ENCODE measurements at places on chromosomes 2 and 18. TPM values are rescaled to one million over a fixed set of nuclear protein-coding genes. Genes with fewer than 3 reads are reported as not detected.

The POTEI gene
- total RNA-seq, result 0.10 TPM

- DNase-seq, result no peak
Observed at GRCh38 chr18:33854086-33854826, 276.2 kb downstream of the ASXL3 start.

DNA sequence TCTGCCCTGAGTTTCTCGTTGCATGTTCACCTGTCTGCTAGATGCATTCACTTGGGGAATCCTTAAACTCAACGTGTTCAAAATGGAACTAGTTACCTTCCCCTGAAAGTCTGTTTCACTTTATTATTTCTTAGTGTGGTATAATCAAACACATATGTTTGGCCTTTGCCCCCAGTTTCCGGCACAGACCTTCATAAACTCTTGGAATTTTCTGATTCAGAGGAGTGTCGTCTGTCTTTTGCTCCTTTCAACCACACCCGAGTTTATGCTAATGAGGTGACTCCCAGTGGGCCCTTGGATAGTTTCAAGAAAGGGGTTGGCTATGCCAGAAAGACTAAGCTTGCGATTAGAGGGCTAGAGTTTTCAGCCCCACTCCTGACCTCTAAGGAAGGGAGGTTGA, 198.9 kb downstream of the CDCA7 start:
- peak; percentile 70 for DNase-seq

DNA sequence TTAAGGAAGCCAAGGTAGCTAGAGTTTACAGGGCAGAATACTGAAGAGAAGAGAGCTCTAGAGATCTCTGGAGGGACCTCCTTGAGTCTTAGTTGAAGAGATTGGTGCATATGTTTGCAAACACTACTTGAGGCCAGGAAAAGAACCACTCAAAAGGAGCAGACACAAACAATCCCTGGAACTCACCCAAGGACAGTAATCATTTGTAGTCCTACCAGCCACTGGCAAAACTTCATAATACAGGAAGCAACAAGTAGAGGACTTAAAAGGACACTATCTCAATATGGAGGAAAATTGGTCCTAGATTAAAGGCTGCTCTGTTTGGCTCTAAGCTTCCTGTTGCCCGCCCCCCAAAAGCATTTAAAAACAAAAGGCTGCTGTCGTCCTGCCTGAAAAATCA, 46.9 kb upstream of the UBXN4 start:
- no peak for DNase-seq

- DNase-seq, result no peak
Observed at GRCh38 chr2:189673661-189674373, 653 bp upstream of the ANKAR start.

- peak; percentile 78 for DNase-seq
Observed at GRCh38 chr2:191678437-191679100, 633 bp downstream of the NABP1 start.

DNA sequence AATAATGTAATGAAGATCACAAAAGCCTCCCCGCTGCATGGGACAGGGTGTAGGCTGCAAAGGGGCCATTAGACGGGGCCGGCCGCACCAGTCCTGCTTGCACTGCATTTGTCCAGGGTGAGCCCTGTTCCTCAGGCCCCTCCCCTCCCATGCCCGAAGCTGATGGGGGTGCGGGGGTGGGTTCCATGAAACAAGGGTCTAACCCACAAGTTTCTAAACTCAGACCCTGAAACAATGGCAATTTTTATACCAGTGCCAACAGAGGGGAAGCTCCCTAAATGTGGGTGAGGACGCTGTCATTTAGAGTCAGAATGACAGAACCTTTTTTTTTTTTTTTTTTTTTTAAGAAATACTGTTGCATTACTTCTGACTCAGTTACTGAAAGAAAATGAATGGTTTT, 39.7 kb downstream of the HS6ST1 start:
- DNase-seq, result no peak

GRCh38 chr2:240722796-240723735, 31.4 kb downstream of the AQP12A start:
- no peak for DNase-seq

All from colonic mucosa (tissue), 4 donors.